Endothelial cell (in vitro differentiated cells): ENCODE measurements at places on chromosomes 16 and 17.

DNA sequence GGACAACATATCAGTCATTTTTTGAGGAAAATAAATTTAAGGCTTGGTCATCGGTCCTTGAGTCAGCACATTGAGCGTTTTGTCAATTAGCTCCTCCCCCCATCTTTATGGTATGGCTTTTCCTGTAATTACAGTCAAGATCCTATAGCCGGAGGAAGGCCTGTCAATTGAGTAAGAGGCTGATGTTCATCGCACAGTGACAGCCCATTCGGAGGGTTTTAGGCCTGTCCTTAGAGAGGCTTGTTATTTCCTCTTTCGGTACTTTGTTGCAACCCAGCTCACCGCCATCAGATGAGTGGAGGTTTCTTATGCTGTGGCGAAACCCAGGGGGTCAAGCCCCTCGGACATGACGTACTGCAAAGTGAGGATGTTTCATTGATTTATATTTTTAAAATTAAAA is 395.2 kb downstream of the WWOX start:
- DNase-seq = no peak

DNA sequence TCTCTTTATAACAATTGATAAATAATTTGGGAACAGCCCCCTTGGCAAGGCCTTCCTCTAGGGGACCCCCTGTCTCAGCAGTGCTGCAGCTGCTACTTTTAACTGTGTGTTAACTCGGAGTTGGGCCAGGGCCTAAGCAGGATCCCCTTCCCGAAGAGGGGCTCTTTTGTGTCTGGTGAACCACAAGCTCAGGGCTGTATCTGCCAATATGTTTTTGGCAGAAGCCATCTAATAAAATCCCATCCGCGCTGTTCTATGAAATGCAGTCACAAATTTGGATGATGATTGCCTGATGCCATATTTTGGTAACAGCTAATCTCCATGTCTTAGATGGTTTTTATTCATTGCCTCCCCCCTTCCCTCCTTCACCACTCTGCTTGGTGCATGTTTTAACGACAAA is 267.7 kb downstream of the FTO start:
- no peak for DNase-seq

DNA sequence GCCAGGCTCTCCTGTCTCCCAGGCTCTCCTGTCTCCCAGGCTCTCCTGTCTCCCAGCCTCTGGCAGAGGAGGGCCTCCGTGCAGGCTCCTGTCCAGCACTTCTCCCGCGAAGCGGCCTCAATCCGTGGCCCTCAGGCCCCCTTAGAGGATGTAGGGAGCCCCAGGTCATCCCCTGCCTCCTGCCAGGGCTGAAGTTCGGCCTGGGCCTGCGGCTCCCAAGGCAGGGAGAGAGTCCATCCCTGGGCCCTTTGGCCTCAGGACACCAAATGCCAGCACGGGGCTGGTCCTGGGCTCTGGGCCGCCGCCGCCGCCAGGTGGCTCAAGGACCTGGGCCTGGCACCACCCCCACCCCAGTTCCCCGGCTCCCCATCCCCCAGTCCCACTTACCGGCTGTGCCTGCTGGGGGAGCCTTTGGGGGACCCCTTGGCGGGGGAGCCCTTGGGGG is 370 bp downstream of the EVPL start:
- no peak for DNase-seq

DNA sequence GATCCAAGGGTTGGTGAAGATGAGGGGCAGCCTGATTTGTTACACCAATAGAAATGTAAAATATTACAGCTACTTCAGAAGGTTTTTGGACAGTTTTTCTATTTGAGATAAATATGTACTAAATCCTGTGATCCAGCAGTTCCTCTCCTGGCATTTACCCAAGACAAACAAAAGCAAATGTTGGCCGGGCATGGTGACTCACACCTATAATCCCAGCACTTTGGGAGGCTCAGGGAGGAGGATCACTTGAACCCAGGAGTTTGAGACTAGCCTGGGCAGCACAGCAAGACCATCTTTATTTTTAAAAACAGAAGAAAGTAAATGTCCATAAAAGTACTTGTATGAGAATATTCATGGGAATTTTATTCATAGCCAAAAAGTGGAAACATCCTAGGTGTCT is 64.8 kb upstream of the MRC2 start:
- DNase-seq = no peak

DNA sequence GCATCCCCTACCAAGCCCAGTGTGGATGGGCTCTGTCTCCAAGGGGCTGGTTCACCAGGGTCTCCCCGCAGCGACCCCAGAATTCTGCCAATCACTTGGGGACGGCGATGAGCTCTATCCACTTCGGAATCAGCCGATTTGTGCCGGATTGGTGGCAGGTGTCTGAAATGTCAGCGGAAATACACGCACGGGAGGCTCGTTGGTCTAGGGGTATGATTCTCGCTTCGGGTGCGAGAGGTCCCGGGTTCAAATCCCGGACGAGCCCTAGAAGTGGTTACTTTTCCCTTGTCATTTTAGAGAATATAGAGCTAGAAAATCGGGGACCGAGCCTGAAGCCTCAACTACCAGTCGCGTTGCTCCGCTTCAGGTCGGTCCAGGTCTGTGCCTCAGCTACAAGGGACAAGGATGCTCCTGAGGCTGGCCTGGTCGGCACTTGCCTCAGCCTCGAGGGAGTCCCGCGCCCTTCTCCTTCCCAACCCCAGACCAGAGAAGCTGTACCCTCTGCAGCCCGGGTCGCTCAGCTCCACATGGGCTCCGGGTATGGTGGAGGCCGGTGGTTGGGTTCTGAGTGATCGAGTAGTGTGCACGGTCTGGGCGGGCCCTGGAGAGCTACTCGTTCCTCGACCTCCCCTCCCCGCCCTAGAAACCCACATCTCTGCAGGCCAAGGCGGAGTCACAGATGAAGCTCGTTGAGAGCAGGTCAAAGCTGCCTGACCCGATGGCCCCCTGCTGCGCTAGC is 16.0 kb upstream of the OR1F1 start:
- DNase-seq = no peak

- DNase-seq = peak; percentile 5
Observed at GRCh38 chr17:47618410-47618809, 31.3 kb upstream of the KPNB1 start.

DNA sequence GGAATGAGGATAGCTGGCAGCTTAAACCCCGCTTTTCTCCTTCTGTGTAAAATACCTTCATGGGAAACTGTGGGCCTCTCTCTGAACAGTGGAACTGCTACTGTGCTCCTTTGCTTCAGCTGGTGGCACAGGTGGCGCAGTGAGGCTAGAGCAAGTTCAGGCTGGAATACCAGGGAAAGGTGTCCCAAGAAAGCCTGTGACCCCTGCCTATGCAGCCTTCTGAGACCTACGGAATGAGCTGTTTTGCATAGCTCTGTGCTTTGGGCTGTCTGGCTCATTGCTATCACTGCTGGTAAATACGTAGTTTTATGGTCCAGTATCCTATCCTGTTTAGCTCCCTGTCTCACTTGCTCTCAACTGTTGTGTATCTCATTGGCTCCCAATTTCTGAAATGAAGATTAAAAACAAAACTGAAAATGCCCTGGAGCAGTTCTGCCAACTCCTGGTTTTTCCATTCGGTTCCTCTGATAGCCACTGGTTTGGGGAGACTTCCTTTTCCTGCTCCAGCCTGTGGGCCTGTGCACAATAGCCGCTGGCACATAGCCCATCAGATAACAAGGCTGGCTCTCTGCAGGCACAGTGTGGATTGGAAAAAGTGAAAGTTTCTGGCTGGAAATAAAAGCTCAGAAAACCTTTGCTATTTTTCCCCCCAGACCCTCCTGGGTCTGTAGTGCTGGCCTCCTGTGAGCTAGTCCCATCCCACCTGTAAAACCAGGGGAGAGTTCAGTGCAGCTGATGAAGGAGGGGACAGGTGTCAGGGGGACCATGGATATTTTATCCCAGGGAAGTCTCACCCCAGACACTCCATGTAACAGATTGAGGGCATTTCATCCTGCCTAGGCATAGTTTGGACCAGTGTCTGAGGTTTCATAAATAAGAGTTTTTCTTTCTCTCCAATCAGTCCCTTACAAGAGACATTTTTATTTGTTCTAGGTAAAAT is 24.0 kb downstream of the LIMD2 start:
- peak; percentile 84 for DNase-seq

DNA sequence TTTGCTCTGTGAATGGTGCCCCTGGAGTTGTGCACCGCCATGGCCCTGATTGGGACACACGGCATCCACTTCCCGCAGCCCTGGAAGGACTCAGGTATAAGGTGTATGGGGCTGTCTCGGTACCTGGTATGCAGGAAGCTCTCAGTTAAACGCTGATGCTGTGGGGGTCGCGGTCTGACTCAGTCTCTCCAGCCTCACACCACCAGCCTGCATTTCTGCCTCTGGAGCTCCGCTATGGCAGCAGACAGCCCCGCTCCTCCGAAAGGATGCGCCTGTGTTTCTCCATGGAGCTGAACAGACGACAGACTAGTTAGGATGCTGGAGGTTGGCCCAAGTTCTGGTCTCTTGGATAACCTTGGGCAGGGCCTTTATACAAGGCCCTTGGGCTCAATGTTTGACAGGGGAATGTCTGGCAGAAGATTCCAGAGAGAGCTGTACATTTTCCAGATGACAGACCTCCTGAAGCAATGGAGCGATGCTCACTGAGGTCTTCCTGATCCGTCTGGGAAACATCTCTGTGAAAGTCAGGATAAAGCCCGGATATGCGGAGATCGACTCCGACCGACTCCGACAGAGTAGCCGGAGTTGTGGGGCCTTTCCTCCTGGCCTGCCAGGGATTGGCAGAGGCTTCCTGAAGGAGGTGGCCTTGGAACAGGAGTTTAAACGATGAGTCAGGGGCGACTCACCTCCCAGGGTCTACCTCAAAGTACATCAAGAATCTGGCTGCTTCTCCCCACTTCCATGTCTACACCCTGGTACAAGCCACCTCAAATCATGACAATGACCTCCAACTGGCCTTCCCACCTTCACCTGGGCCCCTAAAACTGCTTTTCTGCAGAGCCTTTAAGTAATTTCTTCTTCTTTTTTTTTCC is 21.9 kb upstream of the BCAR1 start:
- DNase-seq = no peak

DNA sequence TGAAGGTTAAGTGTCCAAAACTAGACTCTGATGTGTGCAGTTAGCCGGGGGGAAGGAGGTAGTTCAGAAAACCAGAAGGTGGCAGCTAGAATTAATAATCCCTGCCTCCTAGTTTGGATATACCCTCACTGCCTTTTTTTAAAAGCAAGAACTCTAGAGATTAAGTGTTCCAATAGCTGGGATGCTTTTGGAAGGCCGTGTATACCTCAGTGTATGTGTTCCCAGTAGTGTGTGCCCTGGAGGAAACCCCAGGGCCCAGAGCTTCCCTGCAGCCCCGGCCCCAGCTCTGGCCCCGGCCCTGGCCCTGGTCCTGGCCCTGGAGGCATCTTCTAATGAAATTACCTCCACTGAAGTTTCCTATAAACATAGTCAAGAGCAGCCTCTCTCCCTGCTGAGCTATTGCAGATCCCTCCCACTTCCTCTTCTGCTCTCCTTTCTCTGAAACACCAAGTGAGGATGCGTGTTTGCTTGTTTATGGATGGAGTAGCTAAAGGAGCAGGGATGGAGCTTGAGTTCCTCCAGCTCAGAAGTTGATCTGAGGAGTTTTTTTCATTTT is 130.7 kb downstream of the PRKCA start:
- DNase-seq = no peak

- DNase-seq = no peak
Observed at GRCh38 chr16:5027575-5028235, 6.0 kb downstream of the NAGPA start.

DNA sequence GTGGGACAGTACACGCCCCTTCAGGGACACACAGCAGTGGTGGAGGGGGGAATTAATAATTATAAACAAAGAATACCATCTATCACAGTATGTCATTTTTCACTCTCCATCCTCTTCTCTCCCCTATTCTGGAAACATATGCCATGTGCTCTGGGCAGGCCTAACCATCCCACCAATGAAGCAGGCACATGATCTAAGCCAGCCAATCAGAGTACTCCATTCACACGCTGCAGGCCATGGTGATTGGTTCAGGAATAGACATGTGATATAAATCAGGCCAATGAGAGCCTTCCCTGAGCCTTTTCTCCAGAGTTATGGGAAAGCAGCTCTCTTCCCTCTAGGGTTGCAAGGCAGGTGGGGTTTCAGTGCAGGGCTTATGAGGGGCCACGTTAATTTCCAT is 36.5 kb downstream of the GSG1L start:
- no peak for DNase-seq

DNA sequence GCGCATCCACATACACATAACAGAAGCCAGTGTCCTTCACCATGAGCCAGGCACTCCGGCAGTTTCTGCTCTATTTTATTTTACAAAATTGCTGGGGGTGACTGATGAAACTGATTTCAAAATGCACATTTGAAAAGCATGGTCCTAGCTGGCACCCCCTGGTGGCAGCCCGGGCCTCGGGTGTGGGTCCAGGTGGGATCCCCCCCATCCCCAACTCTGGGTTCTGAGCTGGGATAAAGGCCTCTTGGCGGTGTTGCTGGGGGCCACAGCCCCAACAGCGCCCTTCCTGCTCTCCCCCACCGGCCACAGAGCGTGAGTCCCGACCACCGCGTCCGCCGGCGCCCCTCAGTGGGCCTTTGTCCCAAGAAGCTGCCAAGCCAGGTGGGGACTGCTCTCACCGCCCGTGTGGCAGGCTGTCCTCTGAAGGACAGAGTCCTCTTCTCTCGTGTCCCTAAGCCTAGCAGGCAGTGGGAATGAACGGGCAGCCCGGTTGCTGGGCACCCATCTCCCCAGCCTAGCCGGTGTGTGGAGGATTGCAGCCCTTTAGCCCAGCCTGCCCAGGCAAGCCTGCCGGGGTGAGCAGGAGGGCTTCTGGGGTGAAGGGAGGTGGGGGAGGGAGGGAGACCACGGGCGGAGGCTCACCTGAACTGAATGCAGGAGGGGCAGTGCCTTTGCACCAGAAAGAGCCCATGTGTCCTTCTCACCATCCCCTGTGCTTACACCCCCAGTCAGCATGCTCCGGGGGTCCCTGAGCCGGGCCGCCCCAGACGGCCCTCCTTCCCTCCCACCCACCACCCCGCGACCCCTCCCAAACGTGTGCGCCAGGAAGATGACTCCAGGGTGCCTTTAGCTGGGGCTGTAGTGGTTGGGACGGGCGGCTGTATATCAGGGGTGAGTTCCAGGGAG is 898 bp downstream of the SNAI3 start:
- DNase-seq = peak; percentile 54

GRCh38 chr17:45427181-45427835 is 5.4 kb downstream of the ARHGAP27 start:
- DNase-seq = no peak

DNA sequence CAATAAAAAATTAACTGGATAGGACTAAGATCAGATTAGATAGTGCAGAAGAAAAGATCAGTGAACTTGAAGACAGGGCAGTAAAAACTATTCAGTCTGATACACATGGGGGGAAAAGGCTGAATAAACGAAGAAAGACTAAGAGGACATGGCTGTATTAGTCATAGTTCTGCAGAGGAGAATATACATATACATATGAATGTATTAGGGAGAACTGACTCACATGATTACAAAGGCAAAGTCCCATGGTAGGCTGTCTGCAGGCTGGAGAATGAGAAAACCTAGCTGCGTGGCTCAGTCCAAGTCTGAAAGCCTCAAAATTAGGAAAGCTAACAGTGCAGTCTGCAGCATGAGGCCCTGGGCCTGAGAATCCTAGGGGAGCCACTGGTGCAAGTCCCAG is 98.2 kb upstream of the GNAO1 start:
- no peak for DNase-seq
